ENCODE measurements at places on chromosomes 2 and 18.

DNA sequence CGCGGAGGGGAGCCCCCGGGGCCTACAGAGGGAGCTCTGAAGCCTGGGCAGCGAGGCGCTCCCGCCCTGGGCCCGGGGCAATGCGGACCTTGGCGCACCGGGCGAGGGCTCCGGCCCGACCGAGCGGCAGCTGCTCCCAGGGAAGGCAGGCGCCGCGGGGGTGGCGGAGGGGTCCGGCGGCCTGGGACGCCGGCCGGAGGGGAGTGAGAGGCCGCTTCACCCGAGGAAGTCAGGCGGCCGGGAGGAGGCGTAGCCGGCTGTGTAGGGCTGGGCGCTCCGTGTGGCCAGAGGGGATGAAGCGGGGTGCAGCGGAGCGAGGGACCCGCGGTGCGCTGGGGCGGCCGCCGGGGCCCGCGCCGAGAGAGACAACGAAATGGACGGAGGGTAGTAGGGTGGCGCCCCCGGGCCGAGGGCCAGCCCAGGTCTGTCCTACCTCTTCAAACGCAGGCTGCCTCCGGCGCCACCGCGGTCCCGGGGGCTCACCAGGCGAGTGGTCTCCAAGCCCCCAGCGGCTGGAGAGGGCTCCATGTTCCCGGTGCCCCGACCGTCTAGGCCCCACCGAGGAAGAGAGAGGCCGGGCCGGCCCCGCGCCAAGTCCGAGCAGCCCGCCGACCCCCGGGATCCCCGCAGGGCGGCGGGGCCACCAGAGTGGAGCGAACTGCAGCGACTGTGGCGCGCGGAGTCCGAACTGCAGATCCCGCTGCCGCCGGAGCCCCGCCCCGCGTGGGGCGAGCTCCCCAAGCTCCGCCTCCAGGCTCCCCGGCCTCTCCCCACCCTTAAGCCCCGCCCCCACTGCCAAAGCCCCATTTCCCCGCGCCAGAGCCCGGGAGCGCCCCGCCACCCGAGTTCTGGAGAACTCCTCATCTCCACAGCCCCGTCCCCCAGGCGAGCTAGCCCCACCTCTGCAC lies at the start of gene SLC30A3:
SLC30A3 (minus strand) TSS at position 669 of the 908 bp plus-strand sequence; CDS start at position 528, 141 bp downstream.
- DNase-seq, result no peak

GRCh38 chr2:127130421-127130820 lies 23.5 kb upstream of the BIN1 start:
- DNase-seq, result no peak

- DNase-seq, result no peak
Measured at GRCh38 chr2:171390941-171391516, 42.8 kb downstream of the METTL8 start.

DNA sequence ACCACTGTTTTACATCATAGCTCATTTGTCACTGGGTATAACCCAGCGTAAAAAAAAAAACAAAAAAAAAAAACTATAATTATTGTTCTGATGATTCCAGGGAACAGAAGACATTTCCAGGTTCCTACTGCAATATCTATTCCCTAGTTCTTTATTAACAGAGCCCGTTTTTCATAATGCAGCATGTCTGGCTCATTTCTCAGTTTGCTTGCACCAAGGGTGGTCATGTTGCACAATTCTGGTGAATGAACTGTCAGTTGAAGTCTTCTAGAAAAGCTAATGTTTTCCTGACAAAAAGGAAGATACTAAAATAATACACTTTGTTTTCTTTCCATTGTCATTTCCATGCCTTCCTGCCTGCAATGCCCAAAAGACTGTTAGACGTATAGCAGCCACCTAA lies 180.1 kb downstream of the RDH14 start:
- no peak for DNase-seq

GRCh38 chr2:222707689-222708273 lies 36.3 kb downstream of the MOGAT1 start:
- DNase-seq, result no peak

DNA sequence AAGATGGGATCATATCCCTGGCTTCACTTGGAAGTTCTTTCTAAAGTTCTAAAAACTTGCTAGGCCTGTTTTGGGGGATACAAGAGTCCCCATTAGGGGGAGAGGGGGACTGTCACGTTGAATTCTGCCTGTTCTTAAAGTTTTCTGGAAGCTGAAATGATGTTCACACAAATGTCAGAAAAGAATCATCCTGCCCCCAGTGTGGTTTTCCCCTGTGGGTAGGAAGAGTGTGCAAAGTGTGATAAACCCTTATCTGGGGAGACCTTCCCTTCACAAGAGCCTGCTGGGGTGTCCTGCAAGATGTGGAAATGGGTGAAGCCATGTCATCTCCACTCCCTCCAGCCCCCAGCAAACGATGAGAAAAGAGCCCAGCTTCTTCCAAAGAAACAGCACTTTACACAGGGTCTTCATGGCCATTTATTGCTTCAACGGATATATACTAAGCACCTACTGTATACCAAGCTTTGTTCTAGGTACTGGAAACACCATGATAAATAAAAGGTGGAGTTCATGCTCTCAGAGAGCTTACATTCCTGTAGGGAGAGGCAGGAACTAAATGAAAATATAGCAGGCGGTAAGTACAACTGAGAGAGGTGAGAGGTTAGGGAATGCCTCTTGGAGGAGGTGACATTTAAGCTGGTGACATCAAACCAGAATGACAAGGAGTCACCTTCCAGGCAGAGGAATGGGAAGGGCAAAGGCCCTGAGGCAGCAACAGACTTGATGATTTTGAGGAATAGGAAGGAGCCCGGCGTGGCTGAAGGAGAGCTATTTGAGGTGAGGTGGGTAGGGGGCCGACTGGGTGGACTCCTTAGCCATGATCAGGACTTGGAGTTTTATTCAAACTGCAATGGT lies 1.6 kb downstream of the MFSD2B start:
- no peak for DNase-seq

DNA sequence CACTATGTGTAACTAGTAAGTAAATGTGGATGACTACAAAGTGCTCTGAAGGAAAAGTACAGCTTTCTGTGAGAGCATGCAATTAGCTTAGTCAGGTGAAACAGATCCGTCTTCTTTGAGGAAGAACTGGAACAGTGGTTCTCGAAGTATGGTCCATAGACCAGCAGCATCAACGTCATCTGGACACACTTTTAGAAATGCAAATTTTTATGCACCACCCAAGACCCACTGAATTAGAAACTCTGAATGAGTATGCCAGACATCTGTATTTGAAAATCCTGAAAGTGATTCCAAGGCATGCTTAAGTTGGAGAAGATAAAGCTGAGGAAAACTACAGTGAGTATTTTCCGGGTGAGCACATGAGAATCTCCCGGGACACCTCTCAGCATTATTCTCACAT lies 130.7 kb upstream of the SPHKAP start:
- DNase-seq, result no peak

DNA sequence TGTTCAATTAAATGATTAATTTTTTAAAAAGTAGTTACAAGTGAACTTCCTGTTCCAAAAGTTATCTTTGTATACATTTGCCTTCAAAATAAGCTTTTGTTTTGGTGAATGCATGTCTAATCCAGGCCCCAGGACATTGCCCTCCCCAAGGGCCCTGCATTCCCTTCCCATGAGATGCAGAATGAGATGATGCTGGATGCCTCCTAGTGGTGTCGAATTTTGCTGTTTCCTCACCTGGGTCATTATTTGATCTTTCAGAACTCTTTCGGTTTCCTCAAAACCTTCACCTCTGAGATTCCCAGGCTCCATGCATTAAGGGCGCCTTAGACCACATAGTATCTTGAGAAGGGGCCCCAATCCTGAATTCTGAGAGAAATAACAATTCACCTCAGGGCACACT lies 728.8 kb downstream of the CNTNAP5 start:
- no peak for DNase-seq

DNA sequence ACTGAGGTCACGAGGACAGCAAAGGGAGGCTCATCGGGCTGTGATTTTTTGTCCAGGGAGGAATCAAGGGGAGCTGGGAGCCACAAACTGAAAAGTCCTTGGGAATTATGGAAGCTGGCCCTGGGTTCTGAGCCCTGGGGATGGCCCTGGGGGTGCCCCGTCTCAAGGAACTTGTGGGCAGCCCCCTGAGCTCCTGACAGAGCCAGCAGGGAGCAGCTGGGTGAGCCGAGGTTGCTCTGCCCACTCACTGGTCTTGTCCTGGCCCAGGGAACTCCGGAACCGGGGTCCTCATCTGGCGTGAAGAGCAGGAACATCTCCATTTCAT lies 61.3 kb upstream of the HDAC4 start:
- DNase-seq, result no peak

DNA sequence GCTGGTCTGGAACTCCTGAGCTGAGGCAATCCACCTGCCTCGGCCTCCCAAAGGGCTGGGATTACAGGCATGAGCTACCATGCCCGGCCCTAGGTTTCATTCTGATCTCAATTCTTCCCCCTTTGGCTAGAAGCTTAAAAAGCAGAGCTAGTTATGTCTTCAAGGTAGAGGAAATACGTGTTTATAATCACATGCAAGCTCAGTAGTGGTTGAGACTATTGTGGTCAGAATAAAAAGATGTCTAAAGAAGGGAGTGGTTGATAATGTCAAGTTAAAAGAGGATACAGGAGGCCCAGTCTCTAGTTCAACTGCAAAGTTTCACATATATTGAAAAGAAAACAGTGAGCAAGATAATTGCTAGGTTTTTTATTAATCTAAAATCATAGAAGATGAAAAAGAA lies 807.8 kb upstream of the ACVR2A start:
- no peak for DNase-seq

GRCh38 chr2:209473930-209474419 lies 50.1 kb downstream of the MAP2 start:
- peak; percentile 12 for DNase-seq

- no peak for DNase-seq
Measured at GRCh38 chr2:224158061-224158460, 119.0 kb upstream of the SERPINE2 start.

- no peak for DNase-seq
Measured at GRCh38 chr2:123916531-123916930, 108.6 kb upstream of the CNTNAP5 start.

- DNase-seq, result no peak
Measured at GRCh38 chr18:11113937-11114336, 35.4 kb downstream of the PIEZO2 start.

- no peak for DNase-seq
Measured at GRCh38 chr18:26738706-26739105, 126.8 kb downstream of the AQP4 start.

- no peak for DNase-seq
Measured at GRCh38 chr2:17793803-17794354, 22.4 kb upstream of the MSGN1 start.

GRCh38 chr2:385785-386184 lies 97.9 kb upstream of the ALKAL2 start:
- no peak for DNase-seq

- no peak for DNase-seq
Measured at GRCh38 chr2:73103018-73103542, 9.7 kb downstream of the RAB11FIP5 start.

- DNase-seq, result no peak
Measured at GRCh38 chr2:203480623-203481022, 54.5 kb downstream of the RAPH1 start.

- no peak for DNase-seq
Measured at GRCh38 chr2:231711677-231712450, 3.5 kb downstream of the PTMA start.

GRCh38 chr2:126947103-126947429 lies 48.4 kb downstream of the TEX51 start:
- DNase-seq, result no peak

GRCh38 chr2:6526093-6526824 lies 339.4 kb downstream of the CMPK2 start:
- DNase-seq, result no peak

GRCh38 chr2:132977812-132978529 lies 308.0 kb upstream of the LYPD1 start:
- no peak for DNase-seq

- no peak for DNase-seq
Measured at GRCh38 chr2:158213773-158214172, 112.1 kb downstream of the UPP2 start.

DNA sequence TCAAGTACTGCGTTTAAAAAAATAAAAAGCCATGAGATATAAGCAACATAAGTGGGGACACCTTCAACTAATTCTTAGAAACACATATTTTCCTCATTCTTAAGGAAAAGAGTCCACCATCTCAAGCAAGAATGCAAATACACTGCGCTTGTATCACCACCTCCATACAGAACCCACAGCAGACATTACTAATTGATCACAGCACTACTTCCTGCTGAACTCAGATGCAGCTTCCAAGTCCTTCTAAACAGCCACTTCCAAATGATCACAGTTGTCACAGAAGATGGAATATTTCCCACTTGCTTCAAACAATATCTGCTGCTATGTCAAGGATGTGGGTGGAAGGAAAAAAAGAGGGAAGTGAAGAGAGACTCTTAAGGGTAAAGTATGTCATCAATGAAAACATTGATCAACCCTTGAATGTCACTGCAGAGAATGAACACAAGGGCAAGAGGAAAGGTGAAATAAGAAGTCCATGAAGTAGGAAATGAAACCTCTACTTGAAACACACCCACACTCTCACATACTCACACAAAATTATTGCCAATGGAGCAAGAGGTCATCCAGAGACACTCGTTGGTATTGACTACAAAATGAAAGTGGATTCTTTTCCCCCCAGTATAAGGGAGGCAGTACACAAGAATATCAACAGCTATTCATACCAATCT lies 22.1 kb downstream of the TGFA start:
- no peak for DNase-seq

DNA sequence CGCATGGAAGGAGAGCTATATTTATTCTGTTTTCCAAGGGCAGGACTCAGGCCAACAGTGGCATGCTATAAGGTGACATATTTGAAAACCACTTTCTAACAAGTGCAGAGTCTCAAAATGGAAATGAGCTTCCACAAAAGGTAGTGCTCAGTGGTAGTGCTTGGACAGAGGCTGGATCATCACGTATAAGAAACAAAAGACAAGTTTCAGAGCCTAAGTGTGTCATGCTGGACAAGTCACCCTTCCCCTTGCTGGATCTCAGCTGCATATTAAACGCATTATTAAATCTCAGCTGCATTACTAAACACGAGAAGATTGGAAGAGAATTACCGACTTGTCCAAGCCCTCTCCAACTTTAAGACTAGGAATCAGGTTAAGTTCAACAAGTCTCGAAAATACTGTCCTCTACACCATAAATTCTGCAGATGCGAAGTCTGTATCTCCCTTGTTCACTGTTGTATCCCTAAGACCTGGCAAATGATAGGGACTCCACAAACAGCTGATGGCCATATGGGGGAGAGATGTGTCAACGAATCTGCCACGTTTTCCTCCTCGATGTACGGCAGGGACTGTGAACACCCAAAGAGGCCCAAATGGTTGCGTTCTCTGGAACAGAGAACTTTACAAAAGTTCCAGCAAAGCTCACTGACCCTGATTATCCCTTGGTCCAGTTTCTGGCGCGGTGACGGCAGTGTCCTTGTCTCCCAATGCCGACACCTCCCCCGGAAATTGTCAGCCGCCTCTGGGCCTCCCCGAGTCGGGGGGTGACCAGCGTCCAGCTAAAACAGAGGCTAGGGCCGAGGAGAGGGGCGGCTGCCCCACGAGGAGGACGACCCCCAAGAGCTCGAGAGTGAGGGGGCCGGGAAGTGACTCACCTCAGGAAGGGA lies 611 bp downstream of the NOL10 start:
- no peak for DNase-seq

GRCh38 chr2:170856066-170856465 lies 39.4 kb downstream of the GAD1 start:
- DNase-seq, result no peak

- no peak for DNase-seq
Measured at GRCh38 chr2:205001300-205001966, 456.2 kb downstream of the PARD3B start.
